ENCODE measurements at places on chromosomes 5 and 9. TPM values are rescaled to one million over a fixed set of nuclear protein-coding genes. Genes with fewer than 3 reads are reported as not detected.

DNA sequence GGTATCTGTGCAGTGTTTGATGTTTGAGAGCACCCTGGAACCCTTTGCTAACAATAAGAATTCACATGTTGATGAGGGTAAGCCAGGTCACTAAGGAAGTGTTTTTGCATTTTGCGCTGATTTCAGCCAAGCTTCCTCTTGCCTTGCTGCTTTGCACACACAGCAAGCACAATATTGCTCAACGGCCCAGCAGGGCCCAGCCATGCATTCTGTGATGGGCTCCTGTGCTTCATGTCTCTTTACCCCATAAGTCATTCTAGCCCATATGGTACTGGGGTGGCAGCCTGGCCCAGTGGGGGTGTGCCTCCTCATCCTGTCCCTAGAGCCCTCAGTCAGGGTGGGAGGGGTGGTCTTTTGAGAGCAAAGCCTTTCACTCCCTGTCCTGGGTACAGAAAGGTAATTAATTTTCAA, 481.3 kb downstream of the GADD45G start:
- no peak for DNase-seq

GRCh38 chr9:105050296-105050695, 122.3 kb upstream of the ABCA1 start:
- DNase-seq: no peak

ACTL7B gene
- not detected for total RNA-seq

EIF4EBP3 gene
- total RNA-seq: 7.8 TPM

GABRA6 gene
- not detected for total RNA-seq

NR6A1 gene
- 2.8 TPM for total RNA-seq

Measured in esophagus muscularis mucosa (tissue), 4 donors.